ENCODE measurements at places on chromosomes 3 and 15.
A peak's percentile ranks its signal among the peaks of the same experiment; 100 is the strongest.

DNA sequence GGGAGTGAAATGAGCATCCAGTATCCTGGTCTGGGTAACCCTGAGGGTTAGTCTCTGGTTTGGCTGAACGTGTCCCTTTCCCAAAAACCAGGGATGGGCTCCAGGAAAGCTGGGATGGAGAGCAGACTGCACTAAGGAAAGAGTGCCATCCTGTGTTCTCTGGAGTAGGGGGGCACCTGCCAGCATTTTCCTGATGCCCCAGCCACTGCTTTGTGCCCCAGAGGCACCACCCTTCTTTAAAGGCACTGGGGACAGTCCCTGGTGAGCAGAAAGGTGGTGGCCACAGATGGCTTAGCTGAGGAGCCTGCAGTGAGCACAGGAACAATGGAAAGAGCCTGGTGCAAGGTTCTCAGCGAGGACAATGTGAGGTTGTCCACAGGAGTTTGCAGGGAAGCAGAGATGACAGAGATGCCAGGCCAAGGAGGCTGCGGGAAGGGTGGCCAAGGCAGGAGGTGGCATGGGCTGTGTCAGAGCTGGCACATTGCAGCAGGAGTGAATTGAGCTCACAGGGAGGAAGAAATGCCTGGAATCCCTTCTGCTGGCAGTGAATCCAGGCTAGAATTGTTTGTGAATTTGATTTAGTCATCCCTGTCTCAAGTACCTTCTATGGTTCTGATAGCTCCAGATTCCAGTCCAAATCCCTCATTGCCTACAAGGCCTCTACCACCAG lies 39.9 kb downstream of the AMOTL2 start:
- ATAC-seq: peak; percentile 38

DNA sequence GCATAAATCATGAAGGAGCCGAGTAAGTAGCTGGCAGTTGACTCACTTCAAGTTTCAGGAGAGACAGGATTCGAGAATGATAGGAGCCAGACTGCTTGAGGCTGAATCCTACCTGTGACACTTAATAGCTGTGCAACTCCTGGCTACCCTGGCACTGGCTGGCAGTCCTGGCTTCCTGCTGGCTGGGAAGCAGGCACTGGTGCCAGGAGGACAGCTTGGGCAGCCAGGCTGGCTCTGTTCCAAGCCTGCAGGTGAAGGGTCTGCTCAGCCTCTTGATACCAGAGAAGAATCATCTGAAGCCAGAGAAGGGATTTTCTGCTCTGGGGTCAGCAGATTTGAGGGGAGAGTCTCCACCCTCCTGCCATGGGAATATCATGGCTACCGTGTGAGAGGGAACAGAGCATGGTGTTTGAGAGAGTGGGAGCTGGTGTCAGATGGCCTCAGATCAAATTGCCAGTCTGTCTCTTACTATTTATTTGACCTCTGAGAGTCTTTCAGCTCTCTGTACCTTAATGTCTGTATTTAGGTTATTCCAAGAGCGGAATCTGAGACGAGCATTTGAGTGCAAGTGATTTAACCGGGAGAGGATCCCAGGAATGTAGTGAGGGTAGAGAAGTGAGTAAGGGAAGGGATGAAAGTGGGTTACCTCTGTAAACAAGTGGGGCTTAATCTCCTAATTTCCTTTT lies 4.4 kb upstream of the XIRP1 start:
- ATAC-seq: peak; percentile 68

GRCh38 chr15:65028338-65028737 lies 1.1 kb downstream of the MTFMT start:
- ATAC-seq: no peak

- ATAC-seq: no peak
These were observed 148.6 kb upstream of the STRIT1 start for GRCh38 chr3:155442072-155442471.

DNA sequence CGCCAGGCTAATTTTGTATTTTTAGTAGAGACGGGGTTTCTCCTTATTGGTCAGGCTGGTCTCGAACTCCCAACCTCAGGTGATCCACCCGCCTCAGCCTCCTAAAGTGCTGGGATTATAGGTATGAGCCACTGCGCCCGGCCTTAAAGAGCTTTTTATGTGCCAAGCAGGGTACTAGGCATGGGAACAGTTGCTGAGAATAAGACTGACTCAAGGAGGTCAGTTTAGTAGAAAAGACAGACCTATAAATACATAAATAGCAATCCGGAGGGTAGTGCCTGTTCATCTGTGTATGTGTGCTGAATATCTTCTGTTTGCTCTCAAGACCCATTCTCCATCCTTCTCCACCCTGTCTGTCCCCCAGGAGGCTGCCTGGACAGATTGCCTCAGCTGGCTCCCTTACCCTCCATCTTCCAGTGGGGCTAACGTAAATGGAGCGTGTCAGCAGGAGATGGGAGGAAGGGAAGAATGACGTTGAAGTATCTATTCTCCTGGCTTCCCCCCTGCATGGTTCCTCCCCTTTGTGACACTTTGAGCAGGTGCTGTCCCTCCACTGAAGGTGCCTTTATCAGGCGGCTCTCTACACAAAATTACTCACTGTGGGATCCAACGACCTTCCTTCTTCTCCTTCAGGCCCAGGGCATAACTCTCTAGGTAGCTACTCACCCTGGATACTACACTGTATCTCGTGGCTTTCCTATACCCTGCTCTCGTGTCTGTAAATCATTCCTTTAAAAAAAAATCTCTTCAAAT lies 31.1 kb downstream of the FBXO40 start:
- ATAC-seq: no peak

DNA sequence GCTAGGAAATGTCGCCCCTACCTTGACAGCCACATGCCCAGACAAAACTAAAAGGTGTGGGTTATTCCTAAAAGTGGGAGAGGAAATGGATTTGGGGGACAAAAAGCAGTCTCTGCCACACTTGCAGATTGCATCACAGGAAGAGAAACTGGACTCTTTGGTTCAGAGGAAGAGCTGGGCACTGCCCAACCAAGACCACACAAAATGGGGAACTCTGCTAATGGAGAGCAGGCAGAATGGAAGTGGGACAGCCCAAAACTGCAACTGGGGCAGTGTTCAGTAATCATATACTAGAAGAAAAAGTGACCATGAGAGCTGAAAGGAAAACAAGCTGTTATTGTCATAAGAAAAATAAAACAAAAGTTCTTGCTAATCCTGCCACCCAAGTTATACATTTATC lies 138.9 kb upstream of the FRMD4B start:
- no peak for ATAC-seq

- ATAC-seq: peak; percentile 50
These were observed 697 bp downstream of the CHSY1 start for GRCh38 chr15:101250873-101251829.

DNA sequence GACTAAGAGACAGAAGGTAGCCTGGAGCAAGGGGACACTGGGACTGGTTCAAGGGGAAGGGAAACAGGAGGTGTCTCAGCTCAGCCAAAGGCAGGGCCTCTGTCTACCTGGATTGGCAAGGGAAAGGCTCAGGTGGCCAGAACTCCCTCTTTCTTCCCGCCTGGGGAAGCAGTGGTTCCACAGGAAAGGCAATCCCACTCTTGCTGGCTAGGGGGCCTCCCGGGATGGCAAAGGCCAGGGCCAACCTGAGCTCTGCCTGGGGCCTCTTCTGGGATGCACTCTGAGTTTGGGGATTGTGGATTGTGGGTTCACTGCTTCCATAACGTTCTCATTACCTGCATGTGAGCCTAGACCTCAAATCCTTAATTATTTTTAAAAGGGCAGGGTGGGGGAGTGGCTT lies 13.0 kb upstream of the PARP6 start:
- ATAC-seq: no peak

GRCh38 chr15:38930851-38931572 lies 366.4 kb upstream of the RASGRP1 start:
- ATAC-seq: peak; percentile 78

DNA sequence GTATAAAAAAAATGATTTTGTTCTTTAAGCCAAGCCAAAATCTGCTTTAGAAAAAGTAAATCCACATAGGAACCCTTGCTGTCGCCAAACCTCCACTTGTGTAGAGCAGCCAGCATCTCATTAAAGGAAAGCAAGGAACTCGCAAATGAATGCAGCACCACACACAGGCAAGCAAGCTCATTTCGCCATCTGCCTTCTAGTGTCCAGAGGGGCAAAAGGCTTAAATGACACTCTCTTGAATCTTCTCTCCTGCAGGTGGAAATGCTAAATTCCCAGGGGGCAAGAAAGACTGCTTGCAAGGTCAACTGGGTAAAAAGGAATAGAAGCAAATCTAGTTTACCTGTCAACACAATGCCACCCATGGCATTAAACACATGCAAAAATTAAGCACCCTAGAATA lies 2.4 kb downstream of the MB21D2 start:
- peak; percentile 22 for ATAC-seq

GRCh38 chr3:114025451-114025850 lies 30.9 kb downstream of the CCDC191 start:
- no peak for ATAC-seq

GRCh38 chr15:38863381-38863780 lies 298.8 kb upstream of the RASGRP1 start:
- ATAC-seq: no peak

GRCh38 chr3:146166826-146167225 lies 5.8 kb upstream of the PLOD2 start:
- ATAC-seq: no peak

DNA sequence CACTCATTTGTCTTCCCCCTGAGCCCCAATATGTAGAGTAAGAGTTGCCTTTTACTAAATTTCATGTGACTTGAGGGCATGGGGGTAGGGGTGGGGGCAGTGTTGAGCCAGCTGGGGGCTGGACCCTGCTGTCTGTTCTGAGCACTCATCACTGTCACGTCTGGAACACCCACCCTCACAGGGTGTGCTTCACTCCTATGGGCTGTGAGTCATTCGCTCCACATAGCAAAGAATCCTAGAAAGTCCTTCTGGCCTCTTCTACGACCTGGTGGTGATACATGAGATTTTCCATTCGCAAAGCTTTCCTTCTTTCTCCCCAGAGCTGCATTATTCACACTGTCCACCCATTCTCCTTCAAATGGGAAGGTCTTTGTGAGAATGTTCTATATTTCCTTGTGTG lies 43.6 kb upstream of the MGLL start:
- ATAC-seq: peak; percentile 31

DNA sequence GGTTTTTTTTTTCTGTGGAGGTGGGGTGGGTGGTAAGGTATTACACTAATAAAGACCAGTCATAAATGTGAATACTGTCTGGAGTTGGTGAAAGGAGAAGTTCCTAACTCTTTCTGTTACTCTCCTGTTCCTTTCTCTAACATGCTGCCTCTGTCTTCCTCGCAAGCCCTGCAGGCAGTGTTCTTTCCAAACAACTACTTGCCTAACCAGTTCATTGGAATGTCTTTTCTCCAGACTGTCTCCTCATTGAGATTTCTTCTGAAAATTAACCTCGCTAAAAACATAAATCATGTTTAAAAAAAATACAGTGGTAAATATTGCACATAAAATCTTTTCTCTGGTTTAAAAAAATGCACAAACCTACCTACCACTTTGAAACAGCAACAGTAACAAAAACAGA lies 135.2 kb downstream of the TP63 start:
- ATAC-seq: no peak

DNA sequence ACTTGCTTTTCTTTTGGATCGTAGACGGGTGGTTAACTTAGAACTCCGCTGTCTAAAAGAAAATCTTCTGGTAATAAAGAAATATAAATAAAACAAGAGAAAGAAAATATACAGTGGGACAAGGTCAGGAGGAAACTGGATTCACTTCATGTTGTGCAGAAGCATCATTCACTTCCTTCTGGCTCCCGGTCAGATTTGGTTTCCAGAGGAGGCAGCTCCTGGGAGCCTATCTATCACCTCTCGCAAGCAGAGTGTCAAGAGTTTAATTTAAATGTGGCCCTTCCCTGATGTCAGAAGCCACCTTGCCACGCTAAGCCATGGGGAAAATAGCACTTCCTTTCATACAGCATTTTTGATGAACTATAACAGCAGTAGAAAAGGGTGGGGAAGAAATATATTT lies 139.1 kb downstream of the NSMCE3 start:
- ATAC-seq: no peak

- ATAC-seq: no peak
These were observed 3.3 kb downstream of the WNT7A start for GRCh38 chr3:13876451-13877100.

GRCh38 chr15:31295658-31296057 lies 31.0 kb upstream of the KLF13 start:
- ATAC-seq: no peak

DNA sequence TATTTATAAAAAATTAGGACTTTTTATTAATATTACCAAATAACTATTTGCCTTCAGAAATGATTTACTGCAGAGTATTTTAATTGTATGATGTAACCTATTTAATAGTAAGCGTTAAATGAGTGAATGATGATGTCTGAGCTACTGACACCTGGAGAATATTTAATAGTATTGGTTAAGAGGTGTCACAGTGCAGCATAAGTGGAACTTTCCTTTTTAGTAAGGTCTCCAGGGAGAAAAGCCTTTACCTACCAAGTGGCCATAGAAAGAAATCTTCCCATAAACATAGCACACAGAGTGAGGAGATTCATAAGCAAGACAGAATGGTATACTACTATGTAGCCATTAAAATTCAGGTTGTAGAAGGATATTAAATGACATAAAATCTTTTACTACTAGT lies 441.7 kb downstream of the TBL1XR1 start:
- no peak for ATAC-seq

GRCh38 chr3:142723665-142723967 lies 218 bp upstream of the TRPC1 start:
- ATAC-seq: peak; percentile 27

DNA sequence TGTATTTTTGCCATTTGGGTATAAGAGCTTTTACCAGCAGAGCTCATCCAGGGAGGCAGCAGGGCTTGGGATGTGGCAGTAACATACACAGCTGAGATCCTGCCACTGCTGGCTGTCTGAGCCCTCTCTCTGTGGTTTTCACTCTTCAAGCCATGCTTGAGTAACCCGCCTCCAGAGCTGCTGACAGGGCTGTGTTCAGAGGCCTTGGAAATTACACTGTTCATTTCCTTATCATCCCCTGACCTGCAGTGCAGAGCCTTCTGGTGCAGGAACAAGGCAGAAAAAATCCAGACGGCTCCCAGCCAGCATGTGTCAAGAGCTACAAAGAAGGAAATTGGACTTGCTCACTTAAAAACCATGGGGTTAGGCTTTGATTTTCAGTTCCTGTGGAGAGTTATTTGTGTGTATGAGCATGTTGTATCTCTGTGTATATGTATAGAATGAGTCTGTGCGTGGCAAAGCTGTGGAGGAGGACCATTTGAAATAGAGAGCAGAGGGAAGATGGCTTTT lies 47.0 kb downstream of the ZNF609 start:
- ATAC-seq: peak; percentile 75

DNA sequence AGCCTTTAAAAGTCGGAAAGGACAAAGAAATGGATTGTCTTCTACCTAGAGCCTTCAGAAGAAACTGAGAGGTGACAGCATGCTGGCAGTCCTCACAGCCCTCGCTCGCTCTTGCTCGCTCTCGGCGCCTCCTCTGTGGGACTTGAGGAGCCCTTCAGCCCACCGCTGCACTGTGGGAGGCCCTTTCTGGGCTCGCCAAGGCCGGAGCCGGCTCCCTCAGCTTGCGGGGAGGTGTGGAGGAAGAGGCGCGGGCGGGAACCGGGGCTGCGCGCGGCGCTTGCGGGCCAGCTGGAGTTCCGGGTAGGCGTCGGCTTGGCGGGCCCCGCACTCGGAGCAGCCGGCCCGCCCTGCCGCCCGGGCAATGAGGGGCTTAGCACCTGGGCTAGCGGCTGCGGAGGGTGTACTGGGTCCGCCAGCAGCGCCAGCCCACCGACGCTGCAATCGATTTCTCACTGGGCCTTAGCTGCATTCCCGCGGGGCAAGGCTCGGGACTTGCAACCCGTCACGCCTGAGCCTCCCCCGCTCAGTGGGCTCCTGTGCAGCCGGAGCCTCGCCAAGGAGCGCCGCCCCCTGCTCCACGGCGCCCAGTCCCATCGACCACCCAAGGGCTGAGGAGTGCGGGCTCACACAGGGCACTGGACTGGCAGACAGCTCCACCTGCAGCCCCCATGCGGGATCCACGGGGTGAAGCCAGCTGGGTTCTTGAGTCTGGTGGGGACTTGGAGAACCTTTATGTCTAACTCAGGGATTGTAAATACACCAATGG lies 953.8 kb upstream of the GBE1 start:
- no peak for ATAC-seq
